Ureter (tissue), 1 donor: ENCODE measurements at places on chromosomes 4 and X. TPM values are rescaled to one million over a fixed set of nuclear protein-coding genes. Genes with fewer than 3 reads are reported as not detected.

DNA sequence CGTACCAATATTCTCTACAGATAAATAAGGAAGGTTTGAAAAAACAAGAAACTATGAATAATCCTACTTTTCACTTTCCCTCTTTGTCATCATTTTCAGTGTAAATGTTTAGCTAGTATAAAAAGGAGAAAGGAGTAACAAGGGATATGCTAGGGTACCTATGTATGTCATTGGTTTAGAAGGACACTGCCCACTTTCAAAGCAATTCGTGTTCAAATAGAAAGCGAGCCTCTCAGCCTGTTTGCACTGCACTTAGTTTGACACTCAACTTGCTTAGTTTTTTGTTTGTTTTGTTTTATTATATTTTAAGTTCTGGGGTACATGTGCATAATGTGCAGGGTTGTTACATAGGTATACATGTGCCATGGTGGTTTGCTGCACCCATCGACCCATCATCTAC lies 21.6 kb upstream of the RXFP1 start:
- no peak for DNase-seq

GRCh38 chr4:96524311-96524875 lies 684.5 kb downstream of the PDHA2 start:
- no peak for DNase-seq

- DNase-seq, result no peak
Measured at GRCh38 chr4:55947912-55948725, 626 bp upstream of the CEP135 start.

DNA sequence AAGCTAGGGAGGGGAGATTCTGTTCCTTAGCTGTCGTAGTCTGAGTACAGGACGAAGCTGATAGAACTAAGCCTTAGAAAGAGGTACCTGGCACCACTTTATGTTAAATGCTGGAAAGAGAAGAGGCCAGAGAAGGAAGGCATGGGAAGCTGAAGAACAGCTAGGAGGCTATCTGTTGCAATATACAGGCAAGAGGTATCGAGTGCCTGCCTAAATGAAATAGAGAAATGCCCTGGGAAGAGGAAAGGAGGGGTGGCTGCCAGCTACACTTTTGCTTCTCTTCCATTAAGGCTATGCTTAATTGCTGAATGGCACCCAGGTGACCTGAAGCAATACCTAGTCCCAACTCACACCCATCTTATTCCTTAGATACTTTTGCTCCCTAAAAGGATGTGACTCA lies 380.4 kb upstream of the FGF13 start:
- no peak for DNase-seq

The NWD2 gene
- total RNA-seq, result 0.36 TPM

- no peak for DNase-seq
Measured at GRCh38 chr4:155592938-155593297, 73.7 kb upstream of the GUCY1A1 start.

DNA sequence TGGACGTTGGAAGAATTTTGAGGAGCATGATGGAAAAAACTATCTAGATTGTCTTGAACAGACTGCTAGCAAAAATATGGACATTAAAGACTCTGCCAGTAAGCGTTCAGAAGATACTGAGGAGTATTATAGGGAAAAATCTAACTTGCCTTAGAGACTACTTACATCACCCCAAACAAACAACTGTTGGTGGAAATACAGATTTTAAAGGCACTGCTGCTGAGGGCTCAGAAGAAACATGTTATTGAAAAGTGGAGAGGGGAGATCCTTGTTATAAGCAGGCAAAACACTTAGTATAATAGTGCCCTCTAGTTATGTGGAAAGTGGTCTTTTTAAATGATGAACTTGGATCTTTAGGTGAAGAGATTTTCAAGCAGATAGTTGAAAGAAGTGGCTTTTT lies 29.2 kb downstream of the MAD2L1 start:
- no peak for DNase-seq
